ENCODE measurements at places on chromosomes 1 and 21. TPM values are rescaled to one million over a fixed set of nuclear protein-coding genes. Genes with fewer than 3 reads are reported as not detected.

Gene CFAP74
- total RNA-seq = 3.0 TPM

Gene UMODL1
- not detected for total RNA-seq

Gene NUAK2
- total RNA-seq = 3.8 TPM

- no peaks in the 10 kb centered on the region for H3K4me1 ChIP-seq
- 0 out of 2 replicates have a peak, but pooled peaks cover 4% of the 10 kb centered on the region for H3K27me3 ChIP-seq
- DNase-seq = no peak
- H3K36me3 ChIP-seq = no peaks in the 10 kb centered on the region
- no peak overlapping the region for H3K4me3 ChIP-seq
- no peak overlapping the region for H3K27ac ChIP-seq
Measured at GRCh38 chr1:166190400-166190799, 23.6 kb upstream of the FAM78B start.

DNA sequence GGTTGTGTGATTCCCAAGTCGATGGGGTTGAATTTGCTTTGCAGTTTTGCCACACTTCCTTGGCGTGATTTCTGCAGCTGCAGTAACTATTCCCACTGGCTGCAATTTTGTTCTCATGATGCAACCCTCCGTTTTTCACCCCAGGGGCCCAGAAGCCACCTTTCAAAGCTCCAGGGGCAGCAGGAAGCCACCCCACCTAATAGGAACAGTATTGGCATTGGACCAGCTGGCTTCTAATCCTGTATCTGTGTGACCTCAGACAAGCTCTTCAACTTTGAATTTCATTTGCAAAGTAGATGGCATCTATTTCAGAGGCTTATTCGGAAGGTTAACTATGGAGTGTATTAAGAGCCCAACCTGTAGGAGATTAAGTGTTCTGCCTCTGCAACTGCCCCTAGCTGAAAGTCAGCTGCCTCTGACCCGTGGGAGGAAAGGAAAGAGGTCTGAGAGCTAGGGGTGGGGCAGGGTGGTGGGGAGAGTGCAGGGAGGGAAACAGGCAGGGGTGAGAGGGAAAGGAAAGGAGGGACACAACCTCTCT lies 12.6 kb downstream of the C1orf115 start:
- H3K27ac ChIP-seq = no peak overlapping the region
- no peak for DNase-seq
- H3K4me3 ChIP-seq = no peak overlapping the region
- no peaks in the 10 kb centered on the region for H3K36me3 ChIP-seq
- H3K4me1 ChIP-seq = peaks cover 8% of the 10 kb centered on the region

GRCh38 chr21:37208741-37209225 lies 58.4 kb downstream of the VPS26C start:
- no peak overlapping the region for H3K4me3 ChIP-seq
- no peak for DNase-seq
- H3K4me1 ChIP-seq = no peaks in the 10 kb centered on the region
- H3K27ac ChIP-seq = no peak overlapping the region

GRCh38 chr1:1082239-1082775 lies 8.2 kb upstream of the RNF223 start:
- DNase-seq = no peak
- H3K4me1 ChIP-seq = 0 out of 2 replicates have a peak, but pooled peaks cover 8% of the 10 kb centered on the region
- H3K36me3 ChIP-seq = no peaks in the 10 kb centered on the region

GRCh38 chr21:36753556-36753955 lies 54.6 kb downstream of the SIM2 start:
- H3K36me3 ChIP-seq = no peaks in the 10 kb centered on the region
- no peaks in the 10 kb centered on the region for H3K4me1 ChIP-seq
- no peak for DNase-seq
- no peaks in the 10 kb centered on the region for H3K27me3 ChIP-seq
- H3K4me3 ChIP-seq = no peak overlapping the region
- no peak overlapping the region for H3K27ac ChIP-seq

Gene NCF2
- 54.3 TPM for total RNA-seq

DNA sequence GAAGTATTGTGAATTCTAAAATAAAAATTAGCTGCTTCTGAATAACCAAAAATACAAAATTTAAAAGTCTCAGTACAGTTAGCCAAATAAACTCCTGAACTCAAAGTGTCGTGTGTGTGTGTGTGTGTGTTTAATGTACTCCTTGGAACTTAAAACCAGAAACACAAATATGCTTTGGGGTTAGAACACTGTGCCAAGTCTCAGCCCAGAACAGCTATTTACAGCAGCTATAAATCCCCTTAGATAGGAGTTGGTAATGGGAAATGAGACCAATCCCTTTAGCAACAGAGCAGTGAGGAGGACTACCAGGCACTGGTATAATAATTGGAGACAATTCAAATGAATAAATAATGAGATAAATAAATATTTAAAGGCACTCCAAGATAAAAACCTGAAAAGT lies 83.1 kb downstream of the PATJ start:
- H3K4me1 ChIP-seq = no peaks in the 10 kb centered on the region
- no peak overlapping the region for H3K4me3 ChIP-seq
- no peaks in the 10 kb centered on the region for H3K27me3 ChIP-seq
- H3K27ac ChIP-seq = no peak overlapping the region
- peaks cover 53% of the 10 kb centered on the region for H3K36me3 ChIP-seq
